ENCODE measurements at places on chromosomes 11 and 22.

GRCh38 chr11:44506375-44507016, 59.0 kb upstream of the CD82 start:
- DNase-seq, result no peak

DNA sequence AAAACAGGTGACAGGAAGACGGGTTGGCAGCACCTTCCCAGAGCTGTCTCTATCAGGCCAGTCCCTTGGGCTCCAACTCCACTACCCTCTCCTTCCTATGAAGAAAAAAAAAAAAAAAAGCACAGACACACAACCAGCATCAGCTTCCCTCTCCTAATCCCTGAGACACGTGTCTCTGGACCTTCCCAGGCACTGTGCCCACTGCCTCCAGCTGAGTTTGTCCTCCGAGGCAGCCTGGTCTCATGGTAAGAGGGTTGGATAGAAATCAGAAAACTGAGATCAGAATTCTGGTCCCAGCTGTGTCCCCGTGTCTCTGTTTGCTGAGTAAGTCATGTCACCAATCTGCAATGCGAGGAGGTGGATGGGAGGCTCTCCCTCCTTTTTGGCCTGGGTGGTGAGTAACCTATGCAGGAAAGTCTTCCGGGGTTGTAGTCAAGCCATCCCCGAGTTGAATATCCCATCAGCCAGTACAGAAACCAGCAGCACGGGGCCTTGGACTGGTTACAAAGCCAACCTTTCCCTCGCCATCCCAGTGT, 193.7 kb upstream of the TBCEL start:
- no peak for DNase-seq

GRCh38 chr11:65381716-65382032, 772 bp downstream of the SLC25A45 start:
- no peak for DNase-seq

DNA sequence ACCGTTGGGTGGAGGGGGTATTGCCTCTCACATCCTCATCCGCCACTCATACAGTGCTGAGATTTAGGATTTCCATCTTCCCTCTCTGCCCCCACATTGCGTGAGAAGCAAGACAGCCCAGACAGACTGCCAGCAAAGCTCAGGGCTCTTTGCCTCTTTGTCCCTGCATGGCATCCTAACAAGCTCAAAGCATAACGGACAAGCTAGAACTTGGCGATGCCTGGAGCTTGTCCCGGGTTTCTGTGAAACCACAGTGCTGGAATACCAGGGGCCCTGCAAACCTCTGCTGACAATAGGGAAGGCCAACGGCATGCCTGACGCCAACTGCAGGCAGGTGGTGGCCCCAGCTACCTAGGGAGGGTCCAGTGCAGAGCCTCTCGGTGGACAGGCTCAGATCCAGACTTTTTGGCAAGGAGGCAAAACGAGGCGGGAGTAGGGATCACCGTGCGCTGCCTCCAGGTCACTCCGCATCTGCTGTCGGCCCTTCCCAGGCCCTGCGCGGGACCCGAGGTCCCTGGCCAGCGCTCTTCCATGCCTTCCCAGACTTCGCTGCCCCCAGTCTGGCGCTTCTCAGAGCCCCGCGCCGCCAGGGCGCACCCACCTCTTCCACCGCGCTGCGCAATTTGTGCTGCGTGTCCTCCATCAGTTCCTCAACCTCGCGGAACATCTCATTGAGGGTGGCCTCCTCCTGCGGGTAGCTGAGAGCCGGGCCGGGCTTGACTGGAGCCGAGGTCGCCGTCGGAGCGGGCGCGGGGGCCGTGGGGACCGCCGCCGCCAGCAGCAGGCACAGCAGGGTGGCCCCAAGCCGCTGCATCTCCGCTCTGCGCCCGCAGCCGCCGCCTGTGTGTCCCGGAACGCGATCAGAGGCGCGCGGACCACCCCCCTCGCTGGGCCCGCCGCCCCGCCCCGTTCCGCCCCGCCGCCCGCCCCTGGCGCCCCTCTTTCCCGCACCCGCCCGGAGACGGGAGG, at the start of gene DKK3:
Gene DKK3 (minus strand): TSS at position 858 of the 969 bp plus-strand sequence. CDS start 44 bp downstream, at position 814.
- DNase-seq, result no peak

DNA sequence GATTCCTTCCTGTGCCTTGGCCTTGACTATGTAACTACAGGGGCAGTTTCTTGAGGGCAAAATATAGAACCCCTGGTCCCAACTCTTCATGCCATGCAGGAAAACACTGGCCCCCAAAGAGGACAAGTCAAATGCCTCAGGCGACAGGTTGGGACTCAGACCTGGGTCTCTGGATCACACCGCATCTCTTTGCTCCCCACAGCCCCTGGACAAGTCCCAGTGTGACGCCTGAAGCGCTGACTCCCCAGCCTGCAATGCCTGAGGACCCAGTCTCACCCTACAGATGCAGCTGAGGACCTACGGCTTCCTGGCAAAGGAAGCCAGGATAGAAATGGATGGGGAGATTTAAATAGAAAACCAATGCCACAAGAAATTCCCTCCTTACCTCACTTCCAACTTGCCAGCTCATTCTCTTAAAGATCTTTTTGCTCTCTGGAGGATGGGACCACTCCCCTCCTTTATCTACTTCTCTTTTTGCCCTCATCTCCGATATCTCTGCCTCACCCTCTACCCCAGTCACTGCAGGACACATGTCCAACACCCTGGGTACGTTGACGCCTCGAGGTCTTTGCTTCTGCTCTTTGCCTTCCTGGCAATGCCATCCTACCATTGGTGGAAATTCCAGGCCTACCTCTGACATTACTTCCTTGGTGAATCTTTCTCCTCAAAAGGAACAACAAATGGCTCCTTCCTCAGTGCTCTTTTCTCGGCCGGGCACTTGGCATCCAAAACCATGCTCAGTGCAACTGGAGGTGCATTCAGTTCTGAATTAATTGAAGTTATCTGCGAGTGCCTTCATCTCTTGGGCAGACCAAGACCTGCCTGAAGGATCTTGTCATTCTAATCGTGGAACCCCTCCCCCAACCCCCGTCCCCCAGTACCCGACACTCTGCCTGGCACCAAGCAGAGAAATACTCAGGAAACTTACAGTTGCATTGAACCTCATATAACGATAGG, 2.0 kb upstream of the PRDM11 start:
- no peak for DNase-seq

- peak; percentile 49 for DNase-seq
Observed at GRCh38 chr11:111665777-111666176, 63.5 kb downstream of the SIK2 start.

DNA sequence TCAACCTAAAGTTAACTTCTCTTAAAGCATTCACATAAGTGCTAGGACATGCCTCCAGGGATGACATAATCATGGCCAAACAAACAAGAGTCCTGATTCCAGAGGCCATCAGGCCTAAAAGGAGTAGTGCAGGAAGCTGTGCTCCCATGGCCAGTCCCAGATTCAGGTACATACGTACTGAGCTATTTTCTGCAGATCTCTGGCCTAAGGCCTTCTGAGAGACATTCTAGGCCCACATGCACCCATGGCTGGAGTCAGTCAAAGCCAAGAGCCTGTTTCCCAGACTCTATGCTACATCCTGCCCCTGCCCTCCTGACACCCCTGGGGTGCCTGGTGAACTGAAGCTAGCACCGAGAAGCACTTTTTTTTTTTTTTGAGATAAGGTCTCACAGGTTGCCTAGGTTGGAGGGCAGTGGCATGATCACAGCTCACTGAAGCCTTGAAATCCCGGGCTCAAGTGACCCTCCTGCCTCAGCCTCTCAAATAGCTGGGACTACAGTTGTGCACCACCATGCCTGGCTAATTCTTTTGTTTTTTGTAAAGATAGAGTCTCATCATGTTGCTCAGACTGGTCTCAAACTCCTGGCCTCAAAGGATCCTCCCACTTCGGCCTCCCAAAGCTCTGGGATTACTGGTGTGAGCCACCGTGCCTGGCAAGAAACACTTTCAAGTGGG, 553 bp downstream of the CD3D start:
- DNase-seq, result no peak

DNA sequence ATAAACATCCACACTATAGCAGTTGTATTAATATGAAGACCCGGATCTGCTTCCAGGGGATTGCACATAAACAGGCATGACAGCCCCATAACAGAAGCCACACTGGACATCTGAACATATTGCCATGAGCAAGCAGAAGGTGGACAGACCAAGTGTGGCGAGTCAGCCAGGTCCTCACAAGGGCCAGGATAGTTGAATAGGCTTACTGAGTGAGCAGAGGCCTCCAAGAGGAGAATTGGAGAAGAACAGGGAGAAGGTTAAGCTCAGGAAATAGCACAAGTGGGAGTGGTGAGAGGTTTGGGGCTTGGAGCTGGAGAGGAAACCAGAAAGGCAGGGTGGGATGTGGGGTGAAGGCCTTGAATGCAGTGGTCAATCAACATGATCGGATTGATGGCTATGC, 10.8 kb downstream of the SLC35C1 start:
- no peak for DNase-seq

- no peak for DNase-seq
Observed at GRCh38 chr11:29063630-29064361, 953.0 kb downstream of the KCNA4 start.

- DNase-seq, result no peak
Observed at GRCh38 chr11:1400317-1401170, 10.8 kb downstream of the BRSK2 start.

DNA sequence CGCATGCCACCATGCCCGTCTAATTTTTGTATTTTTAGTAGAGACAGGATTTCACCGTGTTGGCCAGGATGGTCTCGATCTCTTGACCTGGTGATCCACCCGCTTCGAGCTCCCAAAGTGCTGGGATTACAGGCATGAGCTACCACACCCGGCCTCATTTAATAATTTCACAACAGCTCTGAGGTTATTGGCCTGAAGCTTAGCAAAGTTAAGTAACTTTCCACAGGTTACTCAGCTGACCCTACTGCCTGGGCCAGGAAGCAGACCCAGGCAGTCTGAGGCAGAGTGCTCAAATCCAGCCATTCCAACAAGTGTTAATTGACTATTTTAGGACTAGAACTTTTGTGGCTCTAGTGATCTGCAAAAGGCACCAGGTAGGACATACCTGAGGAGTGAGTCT, 52.2 kb upstream of the L3MBTL2 start:
- DNase-seq, result no peak

GRCh38 chr11:9772218-9772617, 108.3 kb downstream of the SWAP70 start:
- DNase-seq, result no peak

- DNase-seq, result no peak
Observed at GRCh38 chr11:119365071-119365591, 16.4 kb downstream of the USP2 start.

- DNase-seq, result peak; percentile 36
Observed at GRCh38 chr11:27395556-27396258, 32.7 kb upstream of the CCDC34 start.

- no peak for DNase-seq
Observed at GRCh38 chr11:78194490-78194889, 5.8 kb downstream of the USP35 start.

- no peak for DNase-seq
Observed at GRCh38 chr11:57792870-57793269, 31.3 kb downstream of the CTNND1 start.

DNA sequence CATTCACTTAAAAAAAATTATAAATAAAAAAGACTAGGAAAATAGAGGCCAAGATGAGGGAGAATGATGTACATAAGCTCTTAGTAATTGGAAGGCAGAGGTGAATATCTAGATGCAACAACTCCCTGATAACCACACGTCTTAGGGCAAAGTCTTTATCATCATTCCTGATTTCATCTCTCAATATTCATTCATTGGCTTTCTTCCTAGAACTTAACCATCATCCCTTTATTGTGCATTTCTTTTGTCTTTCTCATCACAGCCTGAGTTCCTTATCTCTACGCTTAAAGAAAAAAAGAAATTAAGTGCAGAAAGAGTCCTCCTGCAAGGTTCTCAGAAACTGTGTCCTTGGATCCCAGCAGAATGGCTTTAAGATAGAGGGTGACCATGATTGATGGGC, 23.2 kb upstream of the FLI1 start:
- no peak for DNase-seq

DNA sequence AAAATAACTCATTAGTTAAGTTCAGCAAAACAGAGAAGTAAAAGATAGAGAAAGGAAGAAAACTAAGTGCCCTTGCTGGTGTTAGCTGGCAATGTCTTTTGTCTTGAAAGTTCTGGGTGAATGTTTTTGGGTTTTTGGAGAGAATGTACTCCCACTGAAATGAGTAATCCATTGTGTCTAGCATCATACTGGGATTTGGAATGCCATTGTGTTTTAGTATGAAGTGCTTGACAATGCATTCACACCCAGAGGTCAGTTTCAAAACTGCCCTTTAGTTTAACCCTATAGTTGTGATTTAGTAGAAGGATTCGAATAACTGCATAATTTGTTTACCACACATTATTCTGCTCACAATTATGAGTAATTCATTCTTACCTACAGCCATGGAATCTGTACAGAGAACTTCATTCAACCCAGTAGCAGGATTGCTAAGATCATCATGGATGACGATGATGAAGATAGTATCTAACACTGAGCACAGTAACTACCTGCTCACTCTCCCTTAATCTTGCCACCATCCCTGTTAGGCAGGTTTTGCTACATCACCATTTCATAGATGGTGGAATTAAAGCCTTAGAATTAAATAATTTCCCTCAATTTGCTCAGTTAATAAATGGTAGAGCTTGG, 33.9 kb downstream of the MAML2 start:
- no peak for DNase-seq

- no peak for DNase-seq
Observed at GRCh38 chr11:57752954-57753353, 1.3 kb upstream of the BTBD18 start.

- DNase-seq, result no peak
Observed at GRCh38 chr22:29126670-29127395, 54.0 kb downstream of the KREMEN1 start.

GRCh38 chr11:102830001-102830727, 13.2 kb downstream of the MMP3 start:
- DNase-seq, result no peak

- no peak for DNase-seq
Observed at GRCh38 chr11:131186629-131187101, 183.8 kb upstream of the NTM start.

- no peak for DNase-seq
Observed at GRCh38 chr11:8719721-8720120, 37.1 kb downstream of the RPL27A start.

DNA sequence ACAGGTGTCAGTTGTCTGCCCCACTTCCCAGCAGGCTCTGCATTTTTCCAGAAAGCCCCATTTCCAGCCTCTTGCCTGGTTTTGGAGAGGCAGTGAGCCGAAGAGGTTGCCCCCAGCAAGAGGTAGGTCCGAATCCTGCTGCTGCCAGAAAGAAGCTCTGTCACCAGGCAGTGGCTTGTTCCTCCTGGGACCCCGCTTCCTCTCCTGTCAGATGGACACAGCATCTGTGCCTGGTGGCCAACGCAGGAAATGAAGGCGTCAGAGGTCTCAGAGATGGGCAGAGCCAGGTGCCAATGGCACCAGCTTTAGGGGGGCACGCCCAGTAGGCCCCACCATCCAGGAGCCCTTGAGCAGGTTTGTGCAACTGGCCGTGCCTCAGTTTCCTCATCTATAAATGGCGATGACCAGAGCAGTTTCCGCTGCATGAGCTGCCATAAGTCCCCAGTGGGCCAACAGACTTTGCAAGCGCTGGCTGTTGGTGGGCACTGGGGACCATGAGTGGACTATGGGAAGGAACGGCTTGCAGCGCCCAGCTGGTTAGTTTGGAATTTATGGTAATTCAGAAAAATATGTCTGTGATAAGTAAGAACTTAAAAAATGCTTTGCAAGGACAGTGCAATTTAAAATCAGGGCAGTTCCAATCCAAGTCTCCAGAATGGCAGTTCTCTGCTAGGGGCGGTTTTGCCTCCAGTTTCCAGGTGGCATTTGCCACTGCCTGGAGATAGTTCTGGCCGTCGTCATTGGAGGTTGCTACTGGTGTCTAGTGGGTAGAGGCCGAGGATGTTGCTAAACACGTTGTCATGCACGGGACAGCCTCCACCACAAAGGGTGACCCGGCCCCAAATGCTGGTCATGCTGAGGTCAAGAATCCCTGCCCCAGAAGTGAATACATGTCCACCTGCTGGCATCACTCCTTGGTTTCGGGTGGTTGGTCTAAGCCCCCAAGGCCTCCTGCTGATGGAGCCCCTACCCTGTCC, 2.3 kb upstream of the OSBPL5 start:
- no peak for DNase-seq

Data from renal cortex interstitium (tissue), 15 donors.